ENCODE measurements at places on chromosomes 13 and 19. TPM values are rescaled to one million over a fixed set of nuclear protein-coding genes. Genes with fewer than 3 reads are reported as not detected.

- H3K36me3 ChIP-seq = no peaks in the 10 kb centered on the region
- peaks cover 13% of the 10 kb centered on the region for H3K27me3 ChIP-seq
- peak overlapping the region; percentile 76 for H3K4me3 ChIP-seq
- no peak overlapping the region for H3K27ac ChIP-seq
- H3K4me1 ChIP-seq = peaks cover 9% of the 10 kb centered on the region
- DNase-seq = no peak
Observed at GRCh38 chr19:49117677-49118564, 1.0 kb downstream of the C19orf73 start.

DNA sequence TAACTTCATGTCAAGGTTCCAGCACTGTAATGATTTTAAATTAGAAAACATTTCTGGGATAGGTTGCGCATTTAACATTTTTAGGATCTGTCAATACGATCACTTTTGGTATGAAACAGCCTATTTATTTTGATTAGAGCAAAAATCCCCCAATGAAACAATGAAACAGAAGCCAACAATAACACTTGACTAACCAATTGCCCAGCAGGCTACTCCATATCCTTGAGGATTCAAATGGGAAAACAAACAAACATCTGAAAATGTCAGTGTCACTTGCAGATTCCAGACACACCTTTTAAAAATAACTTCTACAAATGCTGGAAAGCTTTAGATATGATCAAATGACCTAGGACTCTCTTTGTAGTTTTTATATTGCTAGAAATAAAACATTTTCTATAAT lies 1412.5 kb upstream of the PRR20A start:
- no peaks in the 10 kb centered on the region for H3K36me3 ChIP-seq
- H3K27ac ChIP-seq = no peak overlapping the region
- H3K4me3 ChIP-seq = no peak overlapping the region
- no peaks in the 10 kb centered on the region for H3K27me3 ChIP-seq
- no peaks in the 10 kb centered on the region for H3K4me1 ChIP-seq

DNA sequence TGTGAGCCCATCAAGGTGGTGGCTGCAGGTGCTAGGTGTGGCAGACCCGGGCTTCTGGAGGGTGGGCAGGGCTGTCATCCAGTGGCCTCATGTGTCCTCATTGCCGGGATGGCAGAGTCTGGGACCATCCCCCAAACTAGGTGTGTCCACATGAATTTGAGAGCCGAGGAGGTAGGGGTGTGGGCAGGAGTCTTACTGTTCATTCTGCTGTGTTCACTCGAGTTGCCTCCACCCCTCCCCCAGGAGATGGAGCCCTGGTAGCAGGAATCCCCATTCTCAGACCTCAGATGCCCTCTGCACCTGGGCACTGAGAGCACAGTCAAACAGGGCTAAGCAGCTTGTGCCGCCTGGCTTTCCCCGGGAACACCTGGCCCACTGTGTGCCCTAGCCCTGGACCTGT lies 22.4 kb downstream of the NAXD start:
- H3K4me1 ChIP-seq = peaks cover 8% of the 10 kb centered on the region
- no peak overlapping the region for H3K27ac ChIP-seq
- H3K27me3 ChIP-seq = no peaks in the 10 kb centered on the region
- peaks cover 48% of the 10 kb centered on the region for H3K36me3 ChIP-seq
- no peak for DNase-seq
- no peak overlapping the region for H3K4me3 ChIP-seq

- H3K4me3 ChIP-seq = no peak overlapping the region
- H3K27ac ChIP-seq = no peak overlapping the region
- no peak for DNase-seq
- peaks cover under 1% of the 10 kb centered on the region for H3K4me1 ChIP-seq
- no peaks in the 10 kb centered on the region for H3K27me3 ChIP-seq
Observed at GRCh38 chr19:19379527-19379926, 25.9 kb upstream of the GATAD2A start.

Gene CACNA1A
- polyA plus RNA-seq = 0.96 TPM

GRCh38 chr13:29847501-29847983 lies 2.9 kb downstream of the UBL3 start:
- no peaks in the 10 kb centered on the region for H3K27me3 ChIP-seq
- no peaks in the 10 kb centered on the region for H3K36me3 ChIP-seq
- H3K27ac ChIP-seq = peak overlapping the region; percentile 64

- H3K4me3 ChIP-seq = no peak overlapping the region
- H3K27me3 ChIP-seq = no peaks in the 10 kb centered on the region
- H3K4me1 ChIP-seq = no peaks in the 10 kb centered on the region
- no peak overlapping the region for H3K27ac ChIP-seq
- DNase-seq = no peak
- no peaks in the 10 kb centered on the region for H3K36me3 ChIP-seq
Observed at GRCh38 chr13:50275392-50276063, 260.3 kb downstream of the KCNRG start.

- no peaks in the 10 kb centered on the region for H3K27me3 ChIP-seq
- H3K27ac ChIP-seq = no peak overlapping the region
- no peak for DNase-seq
- no peaks in the 10 kb centered on the region for H3K36me3 ChIP-seq
- H3K4me3 ChIP-seq = no peak overlapping the region
- no peaks in the 10 kb centered on the region for H3K4me1 ChIP-seq
Observed at GRCh38 chr13:73751290-73751689, 382.9 kb downstream of the KLF12 start.

All from fibroblast of lung (primary cell).